Transverse colon (tissue), 4 donors: ENCODE measurements at places on chromosomes 13 and 19. TPM values are rescaled to one million over a fixed set of nuclear protein-coding genes. Genes with fewer than 3 reads are reported as not detected.

DNA sequence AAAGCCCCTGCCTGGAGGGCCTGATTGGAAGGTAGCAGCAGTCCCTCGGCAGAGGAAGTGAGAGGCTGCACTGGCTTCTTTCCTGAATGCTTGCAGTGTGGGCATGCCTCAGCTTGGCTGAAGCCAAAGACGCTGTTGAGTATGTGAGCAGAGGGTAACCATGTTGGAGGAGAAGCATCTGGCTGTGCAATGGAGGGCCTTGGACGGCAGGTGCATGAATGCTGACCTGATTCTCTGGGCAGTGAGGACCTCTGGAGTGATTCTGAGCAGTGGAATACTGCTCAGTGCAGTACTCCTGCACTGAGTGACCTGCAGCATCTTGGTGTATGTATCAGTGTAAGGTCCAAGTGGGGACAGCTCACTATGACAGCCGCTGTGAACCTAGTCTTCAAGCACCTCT, 46.9 kb downstream of the SOX1 start:
- DNase-seq = no peak

GRCh38 chr13:35566340-35566739, 89.9 kb upstream of the MAB21L1 start:
- DNase-seq = no peak

DNA sequence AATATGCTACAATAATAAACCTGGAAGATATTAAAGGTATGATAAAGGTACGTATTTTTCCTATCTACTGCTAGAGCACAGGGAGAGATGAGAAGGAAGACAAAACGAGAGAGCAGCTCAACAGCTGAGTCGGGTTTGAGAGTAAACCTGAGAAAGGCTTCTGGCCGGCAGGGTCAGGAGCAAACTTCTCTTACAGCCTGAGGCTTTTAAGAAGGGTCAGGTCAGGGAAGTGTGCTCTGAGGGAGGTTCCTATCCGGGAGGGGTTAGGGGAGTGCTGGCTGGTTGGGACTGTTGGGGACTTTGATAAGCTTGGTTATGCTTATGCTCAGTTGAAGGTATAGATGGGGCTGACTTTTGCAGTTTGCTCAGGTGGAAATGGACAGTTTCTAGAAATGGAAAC, 77.7 kb upstream of the PRR20A start:
- DNase-seq = no peak

DNA sequence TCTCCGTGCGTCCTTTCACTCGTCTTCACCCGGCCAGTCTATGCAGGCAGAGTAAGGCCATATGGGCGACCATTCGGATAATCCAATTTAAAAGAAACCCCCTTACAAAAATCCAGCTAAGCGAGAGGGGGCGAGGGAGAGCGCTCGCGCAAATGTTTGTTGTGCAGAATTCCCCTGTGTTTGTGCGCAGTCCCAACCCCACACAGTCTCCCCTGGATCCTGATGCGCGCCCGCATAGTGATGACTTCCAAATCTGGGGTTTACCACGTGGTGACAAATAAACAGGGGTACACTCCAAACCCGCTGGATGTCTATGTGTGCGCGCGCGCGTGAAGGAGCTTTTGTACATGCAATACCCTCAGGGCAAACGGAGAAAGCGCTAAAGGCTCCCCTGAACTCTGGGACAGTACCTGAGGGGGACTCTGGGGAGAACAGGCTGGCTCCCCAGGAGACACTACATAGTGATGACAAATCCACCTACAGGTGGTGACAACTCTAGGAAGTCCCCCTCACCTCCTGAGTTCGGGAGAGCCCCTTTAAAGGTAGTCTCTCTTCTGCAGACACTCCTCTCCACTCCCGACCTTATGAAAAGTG, 8.5 kb downstream of the SOX21 start:
- DNase-seq = no peak

The ZNF470 gene
- total RNA-seq = 0.37 TPM

The OSCAR gene
- 0.27 TPM for total RNA-seq
